ENCODE measurements at places on chromosomes 1 and 21.

DNA sequence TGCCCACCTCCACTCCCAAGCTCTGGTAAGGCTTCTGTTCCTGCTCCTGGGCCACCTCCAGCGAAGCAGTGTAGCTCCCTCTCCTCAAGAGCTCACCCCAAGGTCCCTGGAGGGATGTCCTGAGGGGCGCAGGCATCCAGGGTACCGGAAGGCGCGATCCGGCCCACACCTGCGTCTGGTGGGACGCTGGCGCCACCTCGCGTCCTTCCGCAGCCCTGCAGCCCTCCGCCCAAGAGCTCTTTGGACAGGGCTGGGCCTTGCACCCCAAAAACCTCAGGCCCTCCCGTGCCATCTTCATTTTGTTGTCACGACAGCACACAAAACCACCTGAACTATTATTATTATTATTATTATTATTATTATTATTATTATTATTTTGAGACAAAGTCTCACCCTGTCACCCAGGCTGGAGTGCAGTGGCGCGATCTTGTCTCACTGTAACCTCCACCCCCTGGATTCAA lies 49.2 kb upstream of the PAX7 start:
- no peak for DNase-seq

- DNase-seq = peak; percentile 59
These were observed 1.9 kb downstream of the MANEAL start for GRCh38 chr1:37795340-37796125.

DNA sequence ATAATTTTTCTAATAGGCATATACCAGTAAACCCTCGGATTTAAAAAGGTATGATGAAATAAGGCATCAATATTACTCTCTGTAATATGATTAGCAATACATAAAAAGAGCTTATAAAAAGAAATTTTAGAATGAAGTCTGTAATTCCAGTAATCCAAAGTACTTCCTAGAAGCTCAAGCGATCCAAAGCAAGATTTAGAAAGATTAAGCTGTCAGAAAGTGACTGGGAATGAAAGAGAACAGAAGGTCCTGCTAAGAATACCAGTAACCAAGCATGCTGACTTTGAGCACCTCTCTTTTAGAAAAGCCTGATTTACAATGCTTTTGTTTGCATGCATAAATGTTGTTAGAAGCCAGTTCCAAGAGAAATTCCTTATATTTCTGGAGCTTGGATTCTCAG lies 125.1 kb downstream of the GIPC2 start:
- DNase-seq = peak; percentile 82

- peak; percentile 28 for DNase-seq
These were observed 253.2 kb downstream of the CRB1 start for GRCh38 chr1:197521118-197521739.

- DNase-seq = no peak
These were observed 4.3 kb upstream of the CPLANE2 start for GRCh38 chr1:16241221-16241708.

GRCh38 chr1:65247419-65248359 lies 61.7 kb upstream of the DNAJC6 start:
- DNase-seq = peak; percentile 92

DNA sequence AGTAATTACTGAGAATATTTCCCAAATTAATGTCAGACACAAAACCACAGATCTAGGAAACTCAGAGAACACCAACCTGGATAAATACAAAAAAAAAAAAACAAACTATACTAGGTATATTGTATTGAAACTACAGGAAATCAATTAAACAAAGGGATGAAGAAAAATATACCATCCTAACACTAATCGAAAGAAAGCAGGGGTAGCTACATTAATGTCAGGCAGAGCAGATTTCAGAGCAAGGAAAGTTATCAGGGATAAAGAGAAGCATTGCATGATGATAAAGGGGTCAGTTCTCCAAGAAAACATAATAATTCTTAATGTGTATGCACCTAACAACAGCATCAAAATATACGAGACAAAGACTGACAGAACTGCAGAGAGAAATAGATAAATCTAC lies 89.9 kb downstream of the TOMM20 start:
- no peak for DNase-seq

GRCh38 chr1:206049293-206049692 lies 3.7 kb upstream of the RHEX start:
- DNase-seq = no peak

DNA sequence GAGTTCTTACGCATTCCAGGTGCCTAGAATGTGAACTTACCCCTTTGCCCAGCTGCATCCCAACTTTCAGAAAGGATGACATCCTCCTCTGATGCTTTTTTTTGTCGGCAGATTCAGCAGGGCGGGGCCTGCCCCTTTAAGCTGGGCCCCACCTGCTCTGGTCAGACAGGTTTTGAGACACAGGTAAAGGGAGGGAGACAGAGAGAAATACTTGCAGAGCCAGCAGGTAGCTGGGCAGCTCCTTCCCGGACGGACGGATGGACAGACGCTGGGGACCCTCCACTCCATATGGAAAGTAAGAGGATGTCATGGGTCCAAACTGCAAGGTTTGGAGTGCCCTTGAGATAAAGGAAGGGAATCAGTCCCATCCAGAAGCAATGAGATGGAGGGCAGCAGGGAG lies at the start of gene TMEM79:
TMEM79 (plus strand) TSS at position 214 of the 400 bp plus-strand sequence. CDS start 902 bp downstream, outside the sequence.
- no peak for DNase-seq

DNA sequence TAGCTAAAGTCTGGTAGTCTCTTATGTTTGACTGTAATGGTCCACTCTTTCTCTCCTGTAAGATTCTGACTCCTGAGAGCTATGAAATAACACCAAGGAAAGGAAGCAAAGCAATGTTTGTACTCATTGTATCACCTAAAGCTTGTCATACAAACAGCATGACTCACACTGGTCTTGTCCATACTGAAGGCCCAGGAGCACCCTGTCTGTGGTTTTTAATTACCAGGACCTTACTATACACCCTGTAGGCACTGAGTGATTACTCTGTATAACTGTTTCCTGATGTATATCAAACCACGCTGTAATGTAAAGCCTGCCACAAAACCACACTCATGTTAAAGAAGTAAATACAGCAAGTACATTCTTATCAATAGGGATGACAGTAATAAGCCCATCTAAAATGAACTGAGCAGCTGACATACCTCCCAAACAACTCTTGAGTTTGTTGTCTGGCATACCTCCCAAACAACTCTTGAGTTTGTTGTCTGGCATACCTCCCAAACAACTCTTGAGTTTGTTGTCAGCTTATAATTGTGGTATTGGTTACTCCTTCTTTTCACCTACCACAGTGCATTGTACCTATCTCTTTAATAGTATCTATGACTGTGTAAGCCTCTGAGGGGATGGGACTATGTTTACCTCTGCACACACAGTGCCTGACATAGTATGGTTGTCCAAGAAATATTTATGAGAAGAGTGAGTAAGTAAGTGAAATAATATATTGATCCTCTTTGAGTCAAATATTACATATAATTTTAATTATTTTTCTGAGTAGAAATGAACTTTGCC lies 11.6 kb upstream of the TNFSF18 start:
- DNase-seq = peak; percentile 94

- DNase-seq = peak; percentile 37
These were observed 112.3 kb downstream of the AK5 start for GRCh38 chr1:77394166-77394565.

DNA sequence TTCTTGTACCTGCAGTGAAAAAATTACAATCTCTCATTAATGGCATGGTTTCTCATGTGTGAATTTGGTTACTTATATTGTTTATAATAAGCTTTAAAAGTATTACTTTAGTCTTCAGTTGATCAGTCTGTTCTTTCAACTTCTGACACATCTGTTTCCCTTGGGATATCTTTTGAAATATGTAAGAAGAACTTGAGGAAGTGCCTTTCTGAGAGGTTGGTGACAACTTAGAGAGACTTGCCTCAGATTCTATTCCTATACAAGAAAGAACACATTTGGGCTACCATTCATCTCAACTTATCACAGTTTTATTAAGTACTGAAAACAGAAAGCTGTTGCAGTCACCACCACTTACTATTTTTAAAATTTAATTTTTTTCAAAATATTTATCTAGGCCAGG lies 8.1 kb downstream of the AKNAD1 start:
- no peak for DNase-seq

- DNase-seq = peak; percentile 89
These were observed 40.1 kb downstream of the SLC2A7 start for GRCh38 chr1:8985915-8986813.

GRCh38 chr1:1219341-1219740 lies 5.4 kb upstream of the TNFRSF4 start:
- DNase-seq = no peak

DNA sequence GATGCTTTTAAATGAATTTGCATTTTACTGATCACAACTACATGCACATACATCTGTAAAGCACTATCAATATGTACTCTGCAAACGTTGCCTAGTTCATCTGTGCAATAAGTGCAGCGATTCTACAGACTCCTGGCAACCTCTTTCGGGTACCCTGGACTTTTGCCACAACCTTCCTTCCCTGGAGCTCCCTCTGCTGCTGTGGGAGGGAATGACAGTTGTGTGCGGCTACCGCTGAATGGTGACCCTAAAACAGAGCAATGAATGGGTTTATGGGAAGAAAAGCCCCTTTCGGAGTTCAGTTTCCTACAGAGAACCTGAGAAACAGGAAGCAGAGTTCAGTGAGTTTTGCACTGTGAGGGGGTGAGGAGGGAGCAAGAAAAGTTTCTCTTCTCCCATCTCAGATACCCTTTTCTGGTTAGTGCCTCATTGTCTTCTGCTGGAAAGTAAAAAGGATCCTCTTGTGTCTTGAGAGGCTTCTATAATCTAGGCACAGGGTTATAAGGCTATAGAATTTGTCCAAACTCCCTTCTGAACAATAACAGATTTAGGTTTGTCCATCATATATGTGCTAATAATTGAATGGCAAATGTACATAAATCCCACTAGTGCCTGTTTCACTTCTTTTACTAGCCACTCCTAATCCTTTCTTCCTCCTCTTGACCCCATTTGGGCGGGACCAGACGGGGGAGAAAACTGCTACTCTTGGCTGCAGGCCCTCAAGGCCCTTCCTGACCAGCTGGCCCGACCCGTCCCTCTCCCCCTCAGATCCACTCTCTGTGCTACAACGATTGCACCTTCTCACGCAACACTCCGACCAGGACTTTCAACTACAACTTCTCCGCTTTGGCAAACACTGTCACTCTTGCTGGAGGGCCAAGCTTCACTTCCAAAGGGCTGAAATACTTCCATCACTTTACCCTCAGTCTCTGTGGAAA lies 19.8 kb upstream of the SARS1 start:
- DNase-seq = peak; percentile 48

DNA sequence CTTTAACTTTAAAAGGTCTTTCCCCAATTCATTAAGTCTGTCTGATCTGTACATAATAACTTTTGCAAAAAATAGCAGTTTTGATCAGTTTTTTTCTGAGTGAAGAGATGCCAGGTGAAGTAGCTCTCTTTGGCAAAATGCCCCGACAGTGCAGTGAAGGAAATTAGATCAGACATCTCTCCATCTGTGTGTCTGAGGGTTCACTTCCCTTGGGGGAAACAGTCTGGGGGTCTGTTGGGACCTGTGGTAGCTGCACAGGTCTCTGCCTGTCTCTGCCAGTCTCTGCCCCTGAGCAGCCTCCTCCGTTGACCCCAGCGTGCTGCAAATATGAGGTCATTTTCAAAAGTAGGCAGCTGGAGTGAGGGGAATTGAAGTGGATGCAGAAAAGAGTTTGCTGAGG lies 54.5 kb downstream of the TBCE start:
- DNase-seq = no peak

GRCh38 chr1:226125097-226125630 lies 61.4 kb downstream of the ACBD3 start:
- peak; percentile 78 for DNase-seq

Data from fibroblast of villous mesenchyme (primary cell).